ENCODE measurements at places on chromosomes 2 and 18.

DNA sequence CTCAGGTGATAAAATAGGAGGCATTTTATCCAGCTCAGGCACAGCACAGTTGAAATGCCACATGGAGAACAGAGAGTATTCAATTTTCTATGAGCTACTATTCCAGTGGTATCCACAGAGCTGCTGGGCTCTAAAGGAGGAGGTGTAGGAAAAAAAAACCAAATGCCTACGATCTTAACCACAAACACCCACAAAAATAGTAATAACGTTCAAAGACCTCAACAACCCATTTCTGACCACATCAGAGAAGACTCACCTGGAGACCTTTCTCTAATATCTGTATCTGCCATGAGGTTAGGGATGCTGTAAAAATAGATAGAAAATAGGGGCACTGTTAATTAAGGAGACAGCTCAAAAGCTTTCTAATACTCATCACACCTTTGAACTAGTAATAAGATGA lies 294.6 kb upstream of the PARD3B start:
- no peak for DNase-seq

DNA sequence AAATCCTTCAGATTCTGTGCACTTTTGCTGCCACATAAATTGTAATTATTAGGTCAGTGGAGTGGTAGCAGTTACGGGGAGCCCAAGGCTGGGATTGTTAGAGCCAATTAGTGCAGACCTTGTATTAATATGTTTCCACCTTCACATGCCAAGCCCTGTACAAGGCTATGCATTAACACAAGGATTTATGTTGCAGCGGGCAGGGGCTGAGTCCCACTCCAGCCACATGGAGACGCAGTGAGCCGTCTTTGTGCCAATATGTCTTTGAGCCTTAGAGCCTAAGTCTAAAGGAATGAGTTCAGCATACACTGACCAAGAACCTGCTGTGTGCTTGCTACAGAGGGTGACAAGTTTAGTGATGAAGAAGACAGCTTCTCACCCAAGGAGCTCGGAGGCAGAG lies 238.2 kb downstream of the TSN start:
- no peak for DNase-seq

DNA sequence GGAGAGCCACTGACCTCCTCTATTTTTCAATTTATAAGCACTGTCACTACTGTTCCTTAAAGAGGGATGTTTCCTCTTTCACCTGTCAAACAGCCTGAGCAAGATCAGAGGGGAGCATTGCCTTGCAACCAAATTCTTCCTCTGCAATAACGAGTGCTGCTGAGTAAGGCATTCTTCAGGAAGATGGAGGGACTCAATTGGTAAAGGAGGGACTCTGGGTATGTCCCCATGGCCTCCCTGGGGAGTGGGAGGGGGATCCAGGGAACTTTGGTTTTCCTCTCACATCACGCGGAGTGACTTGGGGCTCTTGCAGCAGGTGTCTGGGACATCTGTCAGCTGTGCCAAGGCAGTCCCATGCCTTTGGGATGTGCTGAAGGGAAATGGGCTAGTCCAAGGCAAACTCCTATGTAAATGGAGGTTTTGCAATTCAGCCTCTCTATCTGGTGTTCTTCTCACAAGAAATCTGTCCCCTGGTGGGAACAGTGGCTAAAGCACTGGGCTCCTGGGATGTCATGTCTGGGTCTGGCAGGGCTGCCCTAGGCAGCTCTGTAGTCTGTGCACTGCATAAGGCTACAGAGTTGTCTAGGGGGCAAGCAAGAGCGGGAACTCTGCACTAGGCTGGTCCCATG lies 14.4 kb upstream of the HES6 start:
- DNase-seq = no peak

GRCh38 chr2:3597567-3597966 lies 2.7 kb downstream of the COLEC11 start:
- no peak for DNase-seq

- no peak for DNase-seq
Observed at GRCh38 chr18:65235966-65236624, 514.7 kb upstream of the CDH7 start.

GRCh38 chr2:233824373-233824772 lies 30.0 kb downstream of the HJURP start:
- no peak for DNase-seq

DNA sequence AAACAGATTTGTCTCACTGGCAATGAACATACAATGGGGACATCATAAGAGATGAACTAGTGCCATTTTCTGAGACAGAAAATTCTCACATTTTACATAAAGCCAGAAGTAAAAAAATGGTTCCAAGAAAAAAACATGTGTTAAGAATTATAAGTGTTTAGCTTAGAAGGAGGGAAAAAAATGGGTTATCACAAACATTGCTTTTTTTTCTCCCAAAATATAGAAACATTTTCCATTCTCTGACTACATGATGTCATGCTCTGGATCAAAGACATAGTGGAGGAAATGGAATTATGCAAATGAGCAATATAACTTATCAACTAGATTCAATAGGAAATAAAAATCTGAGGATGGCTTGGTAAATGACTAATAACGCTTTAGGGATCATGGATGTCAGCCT lies 49.8 kb downstream of the SPATS2L start:
- DNase-seq = no peak

GRCh38 chr2:150860301-150860700 lies 372.8 kb upstream of the RND3 start:
- no peak for DNase-seq

DNA sequence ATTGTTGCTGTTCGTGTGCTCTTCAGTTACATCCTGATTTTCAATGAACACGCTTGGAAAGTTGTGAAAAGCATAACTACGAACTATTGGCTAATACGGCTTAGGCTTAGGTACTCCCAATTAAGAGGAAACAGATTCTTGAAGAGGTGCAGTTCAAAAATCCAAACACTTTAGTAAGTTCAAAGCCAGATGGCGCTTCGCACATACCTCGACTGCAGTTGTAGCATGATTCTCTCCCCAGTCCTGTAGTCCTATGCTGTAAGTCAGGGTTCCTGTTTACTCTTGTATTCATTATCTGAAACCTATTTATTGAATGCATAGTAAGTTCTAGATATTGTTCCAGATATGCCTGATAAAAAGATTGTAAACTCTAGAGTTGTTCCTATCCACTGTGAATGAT lies 165.2 kb downstream of the TRIB2 start:
- no peak for DNase-seq

DNA sequence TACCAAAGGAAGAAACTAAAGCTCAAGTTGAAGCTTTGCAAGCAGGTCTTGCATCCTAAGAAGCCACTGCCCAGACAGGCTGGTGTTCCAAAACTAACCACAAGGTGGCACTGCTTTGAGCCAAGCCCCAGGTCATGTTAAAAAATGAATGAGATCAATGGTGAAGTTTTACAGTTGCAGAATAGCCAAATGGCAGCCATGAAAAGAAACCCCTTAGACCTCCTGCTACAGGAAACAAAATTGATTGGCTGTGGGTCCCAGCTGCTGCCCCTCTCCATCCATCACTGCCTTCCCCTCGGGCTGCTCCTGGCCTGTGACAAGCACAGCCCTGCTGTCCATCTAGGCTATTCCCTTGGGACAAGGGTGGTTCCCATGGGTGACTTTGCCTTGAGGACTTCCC lies 20.7 kb upstream of the MREG start:
- DNase-seq = peak; percentile 92

GRCh38 chr2:67241453-67241852 lies 155.7 kb upstream of the ETAA1 start:
- no peak for DNase-seq

DNA sequence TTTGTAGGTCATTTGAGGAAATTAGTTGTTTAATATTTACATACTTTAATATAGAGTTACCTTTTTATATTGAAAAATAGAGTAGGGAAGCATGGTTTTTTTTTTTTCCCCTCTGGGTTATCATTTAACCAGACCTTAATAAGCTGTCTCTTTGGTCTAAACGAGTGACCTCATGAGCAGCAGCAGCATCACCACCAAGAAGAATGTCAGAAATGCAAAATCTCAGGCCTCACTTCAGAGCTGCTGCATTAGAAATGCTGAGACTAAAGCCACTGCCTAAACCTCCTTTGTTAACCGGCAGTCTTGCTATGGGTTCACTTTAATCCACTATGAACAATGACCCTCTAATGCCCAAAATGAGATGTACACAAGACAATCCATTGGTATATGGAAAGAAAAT lies 733.7 kb upstream of the FAM98A start:
- DNase-seq = no peak

DNA sequence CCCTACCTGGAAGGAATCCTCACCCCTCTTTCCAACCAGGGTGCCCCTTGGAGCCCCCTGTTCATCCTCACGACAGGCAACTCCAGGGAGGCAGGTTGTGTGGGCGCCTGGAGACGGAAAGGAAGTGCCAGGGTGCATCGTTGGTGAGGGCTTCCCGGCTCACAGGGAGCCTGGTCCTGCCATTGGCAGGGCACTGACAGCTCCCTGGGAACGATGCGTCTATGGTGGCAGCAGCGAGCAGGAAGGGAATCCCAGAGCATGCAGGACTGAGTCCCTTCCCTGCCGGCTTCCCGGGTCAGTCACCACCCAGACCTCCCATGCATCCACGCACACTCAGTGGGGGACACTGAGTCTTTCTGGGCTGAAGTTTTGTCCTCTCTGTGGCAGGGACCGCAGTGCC lies 117.6 kb downstream of the INHBB start:
- no peak for DNase-seq

- DNase-seq = peak; percentile 75
Observed at GRCh38 chr2:205766779-205767359, 84.6 kb downstream of the NRP2 start.

DNA sequence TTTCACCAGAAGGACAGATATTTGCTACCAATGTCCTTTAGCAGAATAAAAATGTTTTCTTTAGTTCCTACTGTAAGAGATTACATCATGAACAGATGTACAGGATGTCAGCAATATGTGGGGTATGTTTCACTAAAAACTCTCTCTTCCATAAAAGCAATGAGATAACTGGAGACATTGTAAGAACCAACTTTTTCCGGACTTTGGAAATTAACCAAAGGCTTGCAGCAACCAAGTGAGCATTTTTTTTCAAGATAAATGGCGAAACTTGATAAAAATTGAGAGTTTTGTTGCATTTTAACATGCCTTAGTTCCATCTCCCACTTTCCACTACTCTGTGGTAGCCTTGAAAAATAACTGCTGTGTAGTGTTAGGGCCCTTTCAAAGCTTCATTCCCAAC lies 429.8 kb upstream of the CDH2 start:
- peak; percentile 41 for DNase-seq

- DNase-seq = no peak
Observed at GRCh38 chr18:60599267-60599666, 226.7 kb upstream of the MC4R start.

GRCh38 chr2:129296396-129296795 lies 683.1 kb upstream of the RAB6C start:
- DNase-seq = no peak

GRCh38 chr2:173395567-173396351 lies 41.1 kb downstream of the CDCA7 start:
- no peak for DNase-seq

GRCh38 chr2:23418461-23418911 lies 33.5 kb downstream of the KLHL29 start:
- peak; percentile 78 for DNase-seq

GRCh38 chr18:77197073-77197472 lies 52.6 kb upstream of the GALR1 start:
- no peak for DNase-seq

GRCh38 chr18:10804126-10804525 lies 278.3 kb downstream of the NAPG start:
- no peak for DNase-seq

- DNase-seq = peak; percentile 17
Observed at GRCh38 chr18:79765491-79766245, 32.1 kb upstream of the KCNG2 start.

Measured in cardiac fibroblast (primary cell).